ENCODE measurements at places on chromosomes 11 and 22.

GRCh38 chr11:6943131-6943530, 16.9 kb downstream of the ZNF215 start:
- no peak for DNase-seq

DNA sequence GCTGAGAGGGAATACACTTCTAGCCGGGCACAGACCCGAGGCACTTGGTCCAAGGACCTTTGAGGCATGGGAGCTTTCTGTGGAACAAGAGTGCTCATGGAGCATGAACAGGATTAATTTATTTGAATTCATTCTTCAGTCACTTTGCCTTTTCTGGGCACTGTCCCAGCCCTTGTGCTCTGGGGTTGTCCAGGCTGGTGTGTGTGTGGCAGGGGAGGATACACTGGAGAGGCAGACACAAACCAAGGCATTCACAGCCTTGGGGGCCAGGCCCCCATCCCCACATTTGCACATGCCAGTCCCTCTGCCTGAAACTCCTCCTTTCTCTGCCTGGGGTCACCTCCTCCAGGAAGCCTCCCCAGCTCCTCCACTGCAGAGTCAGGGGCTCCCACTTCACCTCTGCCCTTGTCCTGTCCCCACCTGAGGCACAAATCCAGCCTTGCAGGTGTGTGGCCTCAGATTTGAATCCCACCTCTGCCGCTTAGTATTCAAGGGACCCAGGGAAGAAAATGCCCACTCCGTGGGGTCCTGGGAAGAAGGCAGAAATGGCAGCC, 55.5 kb downstream of the MYO7A start:
- DNase-seq = no peak

DNA sequence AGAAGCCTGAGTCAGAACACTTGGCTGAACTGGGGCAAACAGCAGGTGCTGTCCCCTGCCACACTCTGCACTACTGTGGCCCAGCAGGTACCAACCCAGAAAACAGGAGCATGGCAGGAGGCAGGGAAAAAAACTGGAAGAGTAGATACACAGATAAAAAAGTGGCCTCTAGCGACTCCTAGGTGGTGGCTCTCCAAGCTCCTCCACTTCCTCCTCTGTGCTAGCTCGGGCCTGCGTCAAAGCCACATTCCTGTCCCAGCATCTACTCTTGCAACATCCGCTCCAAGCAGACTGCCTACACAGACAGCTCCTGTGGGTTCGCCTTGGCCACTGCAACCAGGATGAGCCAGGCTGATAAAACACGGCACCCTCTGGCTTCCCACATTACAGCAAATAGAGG, 6.9 kb downstream of the OR8B12 start:
- DNase-seq = no peak

- no peak for DNase-seq
Observed at GRCh38 chr11:117175104-117175503, 3.4 kb upstream of the SIDT2 start.

- DNase-seq = no peak
Observed at GRCh38 chr11:115580927-115581680, 76.9 kb upstream of the CADM1 start.

DNA sequence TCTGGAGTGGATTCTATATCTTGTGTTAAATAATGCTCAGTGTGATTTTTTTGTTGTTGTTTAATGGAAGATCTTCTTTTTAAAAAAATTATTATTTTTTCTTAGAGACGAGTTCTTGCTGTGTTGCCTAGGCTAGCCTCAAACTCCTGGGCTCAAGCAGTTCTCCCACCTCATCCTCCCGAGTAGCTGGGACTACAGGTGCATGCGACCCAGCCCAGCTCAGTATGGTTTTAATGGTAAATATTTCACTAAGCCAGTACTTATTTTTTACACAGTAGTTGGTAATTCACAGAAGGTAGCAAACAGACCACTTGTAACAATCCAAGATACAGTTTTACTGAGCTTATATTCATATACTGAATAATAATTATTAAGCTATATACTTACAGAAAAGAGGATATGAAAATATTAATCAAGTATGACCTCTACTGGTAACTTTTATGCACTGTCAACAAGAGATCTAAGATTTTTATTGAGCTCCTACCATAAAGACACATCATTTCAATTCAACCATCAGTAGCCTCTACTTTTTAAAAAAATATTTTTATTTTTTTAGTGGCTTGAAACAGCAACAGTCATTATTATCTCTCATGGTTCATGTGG, 6.1 kb upstream of the CD59 start:
- no peak for DNase-seq

GRCh38 chr22:18028817-18029527, 4.6 kb upstream of the MICAL3 start:
- DNase-seq = no peak

GRCh38 chr22:49983148-49984042, 22.8 kb downstream of the PIM3 start:
- DNase-seq = no peak

DNA sequence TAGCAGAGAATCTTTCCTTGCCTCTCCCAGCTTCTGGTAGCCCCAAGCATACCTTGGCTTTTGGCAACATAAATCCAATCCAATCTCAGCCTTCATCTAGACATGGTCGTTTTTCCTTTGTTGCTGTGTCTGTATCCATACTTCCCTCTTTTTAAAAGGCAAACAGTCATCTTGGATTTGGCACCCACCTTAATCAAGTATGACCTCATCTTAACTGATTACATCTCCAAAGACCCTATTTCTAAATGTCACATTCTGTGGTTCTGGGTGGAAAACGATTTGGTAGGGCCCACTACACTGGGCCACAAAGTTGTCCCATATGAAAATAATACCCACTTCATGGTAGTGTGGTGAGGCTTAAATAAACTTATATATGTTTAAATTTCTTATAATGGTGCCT, 852 bp downstream of the BUD13 start:
- DNase-seq = no peak

GRCh38 chr11:119125821-119126220, 4.4 kb downstream of the HINFP start:
- DNase-seq = no peak

- DNase-seq = no peak
Observed at GRCh38 chr11:61539831-61540357, 31.3 kb downstream of the LRRC10B start.

GRCh38 chr22:43126501-43127165, 16.1 kb downstream of the BIK start:
- no peak for DNase-seq

GRCh38 chr11:128888034-128888985, 2.8 kb upstream of the KCNJ5 start:
- DNase-seq = no peak

GRCh38 chr11:3340025-3340424, 38.9 kb downstream of the ZNF195 start:
- DNase-seq = no peak

DNA sequence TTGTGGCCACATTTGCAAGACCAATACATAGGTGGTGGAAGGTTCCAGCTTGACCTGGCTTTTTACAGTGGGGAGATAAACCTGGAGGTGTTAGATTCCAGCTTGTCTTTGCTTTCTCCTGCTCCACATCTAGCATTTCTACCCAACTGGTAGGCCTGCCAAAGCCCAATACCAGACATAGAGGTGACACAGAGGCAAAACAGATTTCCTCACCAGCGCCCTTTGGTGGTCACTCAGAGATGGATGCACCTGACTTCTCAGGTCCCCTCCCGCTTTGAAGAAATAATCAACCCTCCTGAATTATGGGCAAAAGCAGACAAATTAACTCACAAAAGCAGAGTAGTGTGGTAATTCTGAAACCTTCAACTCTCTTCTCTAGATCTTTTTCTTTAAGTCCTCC, 1356.2 kb downstream of the FAM181B start:
- DNase-seq = no peak

DNA sequence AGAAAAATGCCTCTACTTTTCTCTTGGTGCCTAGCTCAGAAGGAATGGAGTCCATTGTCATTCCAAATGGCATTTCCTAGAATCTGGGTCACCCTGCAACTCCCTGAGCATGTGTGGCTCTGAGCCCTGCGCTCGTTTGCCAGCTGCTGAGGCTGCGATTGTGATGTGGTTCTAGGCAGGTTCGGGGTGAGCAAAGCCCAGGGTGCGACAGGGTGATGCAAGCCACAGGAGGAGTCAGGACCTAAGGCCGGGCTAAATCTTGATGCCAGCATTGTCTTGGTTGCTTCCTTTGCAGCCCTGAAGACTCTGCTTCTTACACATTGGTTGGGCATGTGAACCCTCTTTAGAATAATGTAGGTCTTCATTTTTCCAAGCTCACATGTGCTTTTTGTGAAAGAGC, 131.0 kb downstream of the MORC2 start:
- DNase-seq = no peak

DNA sequence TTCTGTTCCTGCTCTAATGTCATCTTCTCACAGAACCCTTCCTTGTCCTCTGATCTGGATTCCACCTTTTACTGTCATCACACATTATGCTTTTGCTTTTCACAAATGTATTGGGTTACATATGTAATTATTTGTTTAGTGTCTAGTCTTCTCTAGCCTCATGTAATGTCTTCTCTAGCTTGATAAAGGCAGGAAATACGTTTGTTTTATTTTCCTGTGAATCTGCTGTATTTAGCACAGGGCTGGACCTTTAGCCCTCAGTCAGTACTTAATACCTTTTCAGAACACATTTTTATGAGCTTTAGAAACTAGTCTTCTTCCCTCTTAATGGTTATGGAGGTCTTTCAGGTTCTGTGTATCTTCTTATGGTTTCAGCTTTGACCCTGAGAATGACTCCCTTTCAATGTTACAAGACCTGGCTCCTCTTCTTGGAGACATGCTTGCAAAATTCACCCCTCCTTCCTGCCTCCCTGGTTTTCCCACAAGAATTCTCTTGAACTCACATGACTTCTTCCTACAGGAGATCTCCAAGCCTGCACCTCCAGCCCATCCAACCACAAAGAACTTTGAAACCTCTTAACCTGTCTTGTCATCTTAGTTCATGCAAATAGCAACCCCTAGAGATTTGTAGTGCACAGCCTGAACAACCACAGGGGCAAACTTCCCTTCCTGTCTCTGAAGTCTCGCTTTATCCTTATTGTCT, 132.7 kb upstream of the DDI1 start:
- no peak for DNase-seq

DNA sequence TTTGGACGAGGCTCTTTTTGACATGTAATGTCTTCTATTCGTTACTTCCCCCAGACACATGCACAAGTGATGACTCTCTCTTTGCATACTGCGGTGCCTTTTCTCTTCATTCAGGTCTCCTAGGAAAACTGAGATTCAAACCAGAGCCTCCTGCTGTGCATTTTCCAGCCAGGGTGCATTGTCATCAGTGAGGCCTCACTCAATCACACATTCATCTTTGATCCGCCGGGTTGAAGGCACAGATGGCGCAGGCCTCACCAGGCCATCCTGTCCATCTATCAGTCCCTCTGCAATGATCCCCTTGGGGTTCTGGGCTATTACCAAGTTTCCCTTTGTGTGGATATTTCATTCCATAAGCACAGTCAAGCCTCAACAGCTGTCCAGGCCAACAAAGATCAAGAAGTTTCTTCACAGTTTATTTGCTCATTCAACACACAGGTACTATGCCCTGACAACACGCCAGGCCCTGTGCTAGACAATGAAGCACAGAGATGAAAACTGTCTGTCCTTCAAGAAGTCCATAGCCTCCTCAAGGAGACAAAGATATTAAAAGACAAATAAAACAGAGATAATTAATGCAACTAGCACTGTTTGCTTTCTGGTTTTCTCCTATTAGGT, 107.8 kb downstream of the LARGE1 start:
- no peak for DNase-seq

DNA sequence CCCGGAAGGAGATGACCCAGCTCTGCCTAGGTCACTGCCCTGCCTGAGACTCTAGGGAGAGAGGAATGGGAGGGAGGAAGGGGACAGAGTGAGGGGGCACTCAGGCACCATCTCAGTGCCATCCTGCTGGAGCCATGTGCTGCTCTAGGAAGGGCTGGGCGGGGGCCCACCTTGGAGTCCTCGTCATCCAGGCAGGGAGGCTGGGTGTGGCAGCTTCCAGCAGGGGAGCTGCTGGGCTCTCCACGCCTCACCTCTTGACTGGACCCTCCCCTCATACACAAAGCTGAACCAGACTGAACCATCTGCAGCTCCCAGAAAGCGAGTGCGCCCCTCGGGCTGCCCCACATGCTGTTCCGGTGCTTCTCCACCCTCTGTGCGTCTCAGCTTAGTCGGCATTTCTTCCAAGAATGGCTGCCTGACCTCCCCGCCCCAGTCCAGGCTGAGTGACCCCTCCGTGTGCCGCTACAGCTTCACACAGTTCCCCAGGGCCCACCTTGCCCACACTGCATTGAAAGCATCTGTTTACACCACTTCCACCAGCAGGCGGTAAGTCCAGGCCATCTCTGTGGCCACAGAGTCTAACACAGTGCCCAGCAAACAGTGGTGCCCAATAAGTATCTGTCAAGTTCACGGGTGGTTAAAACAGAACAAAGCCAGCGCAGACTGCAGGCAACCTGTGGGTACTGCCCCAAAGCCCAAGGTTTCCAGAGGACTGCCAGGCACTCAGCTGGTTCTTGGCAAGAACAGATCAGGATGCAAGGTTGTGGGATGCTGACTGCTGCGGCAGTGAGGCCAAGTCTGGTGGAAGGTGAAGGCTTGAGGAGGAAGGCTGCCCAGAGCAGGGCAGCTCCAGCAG, 9.4 kb upstream of the TRIM29 start:
- no peak for DNase-seq

- DNase-seq = no peak
Observed at GRCh38 chr11:96178049-96178886, 164.7 kb downstream of the MAML2 start.

DNA sequence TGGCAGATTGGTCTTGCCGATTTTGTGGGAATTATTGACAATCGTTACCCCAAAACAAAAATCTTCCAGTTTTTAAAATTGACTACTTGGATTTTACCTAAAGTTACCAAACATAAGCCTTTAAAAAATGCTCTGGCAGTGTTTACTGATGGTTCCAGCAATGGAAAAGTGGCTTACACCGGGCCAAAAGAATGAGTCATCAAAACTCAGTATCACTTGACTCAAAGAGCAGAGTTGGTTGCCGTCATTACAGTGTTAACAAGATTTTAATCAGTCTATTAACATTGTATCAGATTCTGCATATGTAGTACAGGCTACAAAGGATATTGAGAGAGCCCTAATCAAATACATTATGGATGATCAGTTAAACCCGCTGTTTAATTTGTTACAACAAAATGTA, 37.2 kb downstream of the IGLL1 start:
- DNase-seq = no peak

DNA sequence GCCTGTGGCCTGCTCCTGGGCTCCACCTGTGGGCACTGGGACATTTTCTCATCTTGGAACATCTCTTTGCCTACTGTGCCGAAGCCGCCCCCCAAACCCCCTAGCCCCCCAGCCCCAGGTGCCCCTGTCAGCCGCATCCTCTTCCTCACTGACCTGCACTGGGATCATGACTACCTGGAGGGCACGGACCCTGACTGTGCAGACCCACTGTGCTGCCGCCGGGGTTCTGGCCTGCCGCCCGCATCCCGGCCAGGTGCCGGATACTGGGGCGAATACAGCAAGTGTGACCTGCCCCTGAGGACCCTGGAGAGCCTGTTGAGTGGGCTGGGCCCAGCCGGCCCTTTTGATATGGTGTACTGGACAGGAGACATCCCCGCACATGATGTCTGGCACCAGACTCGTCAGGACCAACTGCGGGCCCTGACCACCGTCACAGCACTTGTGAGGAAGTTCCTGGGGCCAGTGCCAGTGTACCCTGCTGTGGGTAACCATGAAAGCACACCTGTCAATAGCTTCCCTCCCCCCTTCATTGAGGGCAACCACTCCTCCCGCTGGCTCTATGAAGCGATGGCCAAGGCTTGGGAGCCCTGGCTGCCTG, 1.4 kb downstream of the SMPD1 start:
- DNase-seq = no peak

- DNase-seq = no peak
Observed at GRCh38 chr11:15667127-15667725, 552.5 kb downstream of the INSC start.

All from T-helper 22 cell (primary cell).